Erythroblast (primary cell): ENCODE measurements at places on chromosomes 7 and 10.
A peak's percentile ranks its signal among the peaks of the same experiment; 100 is the strongest.

DNA sequence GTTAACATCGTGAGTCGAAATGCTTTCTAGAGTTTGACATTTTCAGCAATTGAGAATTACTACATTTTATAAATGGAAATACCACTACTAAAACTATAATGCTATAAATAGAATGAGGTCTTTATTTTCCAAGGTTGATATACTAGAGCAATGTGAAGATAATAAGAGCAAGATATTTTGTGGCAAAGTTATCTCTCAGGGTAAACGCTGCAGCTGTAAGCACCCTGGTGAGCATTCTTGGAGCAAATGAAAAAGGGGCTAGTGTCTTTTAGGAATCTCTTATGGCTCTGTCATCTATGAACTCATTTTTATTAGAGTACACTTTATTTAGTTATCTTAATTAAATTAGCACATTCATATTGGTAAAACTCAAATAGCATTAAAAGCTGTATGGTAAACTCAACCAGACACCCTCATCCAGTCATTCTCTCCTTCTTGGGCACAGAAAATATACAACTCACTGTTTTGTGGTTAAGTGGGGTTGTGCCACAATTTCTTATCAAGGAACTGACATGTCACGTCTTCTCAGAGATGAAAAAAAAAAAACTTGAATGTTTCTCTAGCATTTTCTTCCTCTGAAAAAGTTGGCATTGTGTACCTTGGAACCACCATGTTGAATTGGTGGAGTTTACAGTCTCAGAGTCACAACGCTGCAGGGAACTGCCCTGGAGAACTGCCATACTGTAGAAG lies 289.5 kb upstream of the PFKP start:
- no peak for DNase-seq

DNA sequence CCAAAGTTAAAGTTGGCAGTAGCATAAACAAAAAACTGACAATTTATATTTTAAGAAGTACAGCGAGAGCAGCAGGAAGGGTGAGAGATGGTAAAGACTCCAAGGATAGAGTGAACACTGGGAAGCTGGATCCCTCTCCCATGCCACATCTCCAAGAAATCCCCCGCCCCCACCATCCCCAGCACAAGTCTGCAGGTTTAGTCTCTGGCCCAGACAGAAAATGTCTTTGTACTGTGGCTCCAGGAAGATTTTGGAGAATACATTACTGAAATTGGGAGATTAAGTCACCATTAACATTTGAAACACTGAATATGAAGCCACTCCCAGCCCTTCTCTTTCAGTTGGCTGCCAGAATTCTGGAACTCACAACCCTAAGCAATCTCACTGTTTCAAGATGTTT lies 140.3 kb downstream of the MACC1 start:
- no peak for DNase-seq

- DNase-seq: no peak
These were observed 589.0 kb upstream of the LRRTM3 start for GRCh38 chr10:66336791-66337190.

GRCh38 chr7:17304926-17305325 lies 6.5 kb downstream of the AHR start:
- DNase-seq: no peak

- no peak for DNase-seq
These were observed 69.8 kb downstream of the DIP2C start for GRCh38 chr10:619710-620109.

GRCh38 chr10:78992333-78992732 lies 76.4 kb upstream of the ZMIZ1 start:
- no peak for DNase-seq

DNA sequence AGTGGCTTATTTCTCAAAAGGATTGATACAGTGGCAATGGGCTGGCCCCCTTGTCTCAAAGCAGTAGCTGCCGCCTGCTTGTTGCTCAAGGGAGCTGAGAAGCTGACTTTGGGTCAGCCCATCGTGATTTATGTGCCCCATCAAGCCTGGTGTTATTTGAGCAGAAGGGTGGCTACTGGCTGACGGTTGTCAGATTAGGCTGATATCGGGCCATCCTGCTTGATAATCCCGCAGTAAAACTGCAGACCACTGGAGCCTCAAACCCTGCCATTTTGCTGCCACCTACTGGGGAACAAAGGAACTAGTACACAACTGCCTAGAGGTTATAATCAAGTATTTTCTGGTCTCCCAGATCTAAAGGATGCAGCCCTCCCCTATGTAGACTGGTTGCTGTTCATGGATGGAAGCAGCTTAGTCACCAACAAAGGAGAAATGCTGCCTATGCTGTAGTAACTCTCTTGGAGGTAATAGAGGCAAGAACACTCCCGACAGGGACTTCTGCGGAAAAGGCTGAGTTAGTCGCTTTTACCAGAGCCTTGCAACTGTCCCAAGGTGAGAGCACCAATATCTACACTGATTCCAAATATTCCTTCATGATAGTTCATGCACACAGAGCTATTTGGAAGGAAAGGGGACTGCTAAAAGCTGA lies 65.9 kb upstream of the ZNF92 start:
- peak; percentile 76 for DNase-seq

DNA sequence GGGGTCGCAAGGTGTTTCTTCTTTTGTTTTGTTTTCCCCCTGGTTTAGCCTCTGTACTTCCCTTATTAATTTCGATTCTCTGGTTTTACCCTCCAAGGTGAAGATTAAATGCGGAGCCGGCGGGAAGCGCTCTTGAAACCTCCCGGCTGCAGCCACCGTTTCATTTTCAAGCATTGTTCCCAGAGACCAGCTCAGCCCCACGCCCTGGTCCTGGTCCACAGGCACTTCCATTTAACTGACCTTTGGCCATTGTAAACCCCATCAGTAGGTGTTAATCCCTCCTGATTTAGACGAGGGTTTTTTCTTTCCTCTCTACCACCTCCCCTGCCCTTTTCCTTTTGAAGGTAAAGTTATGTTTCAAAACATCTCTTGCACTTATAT lies 39.2 kb upstream of the ENO4 start:
- no peak for DNase-seq
